ENCODE measurements at places on chromosomes 13 and 19. TPM values are rescaled to one million over a fixed set of nuclear protein-coding genes. Genes with fewer than 3 reads are reported as not detected.

RDH13 gene
- total RNA-seq: 15.1 TPM

PALM gene
- 236 TPM for total RNA-seq

UQCRFS1 gene
- total RNA-seq: 25.4 TPM

MCEMP1 gene
- total RNA-seq: not detected

NEK5 gene
- total RNA-seq: not detected

DNA sequence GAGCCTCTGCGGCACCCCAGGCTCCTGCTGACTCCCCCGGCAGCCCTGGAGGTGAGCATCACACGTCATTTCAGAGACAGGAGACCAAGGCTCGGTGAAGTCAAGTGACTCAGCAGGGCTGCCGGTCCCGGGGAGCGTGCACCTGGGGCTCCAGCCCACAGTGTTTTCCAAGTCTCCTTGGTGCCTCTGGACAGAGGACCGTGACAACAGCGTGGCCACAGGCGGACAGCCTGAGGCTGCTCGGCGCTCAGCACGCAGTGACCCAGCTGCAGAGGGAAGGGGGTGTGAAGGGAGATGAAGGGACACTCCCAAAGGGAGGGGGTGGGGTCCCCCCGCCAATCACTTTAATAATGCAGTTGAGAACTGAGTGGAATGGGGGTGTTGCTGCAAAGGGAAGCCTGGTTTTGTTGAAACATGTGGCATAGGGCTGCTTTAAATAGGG is 17.5 kb upstream of the ASPDH start:
- H3K27ac ChIP-seq: no peak overlapping the region
- no peaks in the 10 kb centered on the region for H3K4me1 ChIP-seq
- no peak for DNase-seq
- no peak overlapping the region for H3K4me3 ChIP-seq
- no peaks in the 10 kb centered on the region for H3K27me3 ChIP-seq

GRCh38 chr19:10760273-10760944 is 42.5 kb downstream of the DNM2 start:
- no peak for DNase-seq
- peaks cover 46% of the 10 kb centered on the region for H3K4me1 ChIP-seq
- H3K36me3 ChIP-seq: peaks cover 6% of the 10 kb centered on the region
- peak overlapping the region; percentile 45 for H3K27ac ChIP-seq
- H3K4me3 ChIP-seq: no peak overlapping the region

GRCh38 chr19:18023622-18024251 is 15.8 kb downstream of the ARRDC2 start:
- H3K27me3 ChIP-seq: no peaks in the 10 kb centered on the region
- H3K36me3 ChIP-seq: no peaks in the 10 kb centered on the region
- peak overlapping the region; percentile 65 for H3K27ac ChIP-seq

DNA sequence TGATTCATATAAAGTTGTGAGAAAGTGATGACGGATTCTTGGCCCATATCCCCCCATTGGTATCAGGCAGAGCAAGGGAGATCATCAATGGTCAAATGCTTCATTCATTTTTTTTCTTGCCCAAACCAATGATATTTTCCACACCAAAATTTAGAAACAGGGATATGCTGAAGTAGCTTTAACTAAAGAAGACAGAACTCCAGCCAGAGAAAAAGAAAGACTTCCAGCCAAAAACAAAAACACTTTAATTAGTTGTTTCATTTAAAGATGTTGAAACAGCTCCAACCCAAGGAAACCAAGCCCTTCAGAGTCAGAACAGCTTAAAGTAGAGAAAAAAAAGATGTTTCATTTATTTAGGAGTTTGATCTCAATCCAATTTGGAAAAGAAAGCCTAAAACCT is 358.9 kb upstream of the NBEA start:
- H3K4me1 ChIP-seq: peaks cover 3% of the 10 kb centered on the region
- H3K36me3 ChIP-seq: no peaks in the 10 kb centered on the region
- H3K4me3 ChIP-seq: no peak overlapping the region
- no peak overlapping the region for H3K27ac ChIP-seq
- no peak for DNase-seq

DNA sequence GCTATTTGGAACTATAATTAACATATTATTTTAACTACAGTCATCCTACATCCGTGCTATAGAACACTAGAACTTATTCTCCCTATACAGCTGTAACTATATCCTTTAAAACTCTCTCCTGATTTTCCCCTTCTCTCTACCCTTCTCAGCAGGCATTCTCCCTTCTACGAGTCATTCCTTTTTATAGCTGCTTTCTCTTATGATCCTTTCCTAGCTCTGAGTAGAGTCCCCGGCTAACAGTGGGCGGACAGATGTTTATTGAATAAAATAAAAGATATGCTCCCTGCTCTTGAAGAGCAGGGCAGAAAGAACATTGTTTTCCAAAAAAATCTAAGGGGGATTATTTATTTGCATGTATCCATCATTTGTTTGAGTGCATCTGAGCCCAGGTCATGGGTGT is 246.5 kb upstream of the TMTC4 start:
- H3K4me1 ChIP-seq: peaks cover 1% of the 10 kb centered on the region
- DNase-seq: no peak
- H3K27ac ChIP-seq: no peak overlapping the region
- no peaks in the 10 kb centered on the region for H3K36me3 ChIP-seq
- H3K27me3 ChIP-seq: no peaks in the 10 kb centered on the region

- no peak for DNase-seq
- no peaks in the 10 kb centered on the region for H3K27me3 ChIP-seq
- peak overlapping the region; percentile 26 for H3K4me3 ChIP-seq
- peaks cover 70% of the 10 kb centered on the region for H3K4me1 ChIP-seq
- H3K27ac ChIP-seq: peak overlapping the region; percentile 94
Observed at GRCh38 chr13:98174307-98174706, 2.8 kb downstream of the RNF113B start.

DNA sequence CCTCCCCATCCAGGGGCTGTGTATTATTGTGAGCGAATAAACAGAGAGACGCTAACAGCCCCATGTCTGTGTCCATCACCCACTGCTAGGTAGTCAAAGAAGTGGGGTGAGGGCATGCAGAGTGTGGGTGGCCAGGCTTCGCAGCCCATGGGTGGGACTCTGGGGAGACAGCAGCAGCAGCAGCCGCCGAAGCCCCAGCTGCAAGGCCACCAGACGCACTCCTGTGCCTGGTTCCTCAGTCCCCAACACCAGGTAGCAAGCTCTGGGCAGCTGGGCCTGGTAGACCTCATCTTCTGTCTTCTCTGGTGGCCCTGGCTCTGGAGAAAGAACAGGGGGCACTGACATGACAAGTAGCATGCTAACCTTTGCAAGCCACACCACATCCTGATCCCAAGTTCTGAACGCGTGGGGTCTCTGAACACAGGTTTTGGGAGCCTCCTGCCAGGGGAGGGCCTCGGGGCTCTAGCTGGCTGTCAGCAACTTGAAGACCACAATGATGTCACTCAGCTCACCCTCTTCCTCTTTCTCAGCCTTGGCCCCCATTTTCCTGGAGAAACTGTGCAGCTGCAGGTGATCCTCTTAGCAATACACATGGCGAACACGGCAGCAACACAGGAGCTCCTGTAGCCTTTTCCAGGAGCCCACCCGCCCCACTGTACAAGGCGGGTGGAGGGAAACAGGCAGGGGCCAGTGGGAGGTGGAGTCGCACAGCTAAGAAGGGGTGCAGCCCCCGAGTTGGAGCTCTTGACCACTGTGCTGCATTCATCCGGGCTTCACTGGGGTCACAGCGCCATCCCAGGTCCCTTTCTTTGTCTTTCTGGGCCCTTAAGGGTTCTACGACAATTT is 5.8 kb downstream of the FUZ start:
- no peak for DNase-seq
- peaks cover 15% of the 10 kb centered on the region for H3K36me3 ChIP-seq
- H3K27ac ChIP-seq: peak overlapping the region; percentile 18
- peaks cover 11% of the 10 kb centered on the region for H3K4me1 ChIP-seq

DNA sequence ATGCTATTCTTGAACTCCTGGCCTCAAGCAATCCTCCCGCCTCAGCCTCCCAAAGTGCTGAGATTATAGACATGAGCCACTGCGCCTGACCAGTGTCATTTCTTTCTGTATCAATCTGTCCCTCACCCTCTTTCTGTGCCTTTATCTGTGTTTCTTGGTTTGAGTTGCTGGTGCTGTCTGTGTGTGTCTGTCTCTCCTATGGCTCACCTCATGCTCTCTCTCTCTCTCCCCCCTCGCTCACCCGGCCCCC is 9.9 kb downstream of the IRF2BP1 start:
- H3K27ac ChIP-seq: peak overlapping the region; percentile 50
- H3K27me3 ChIP-seq: peaks cover 3% of the 10 kb centered on the region
- H3K4me1 ChIP-seq: peaks cover 20% of the 10 kb centered on the region
- H3K4me3 ChIP-seq: no peak overlapping the region
- no peak for DNase-seq

GRCh38 chr19:42528354-42529247 is at the start of gene CEACAM1:
CEACAM1 (minus strand) TSS chr19:42528481; CDS start chr19:42528374, 107 bp downstream.
- no peak for DNase-seq
- H3K4me1 ChIP-seq: peaks cover 3% of the 10 kb centered on the region
- H3K36me3 ChIP-seq: no peaks in the 10 kb centered on the region

DNA sequence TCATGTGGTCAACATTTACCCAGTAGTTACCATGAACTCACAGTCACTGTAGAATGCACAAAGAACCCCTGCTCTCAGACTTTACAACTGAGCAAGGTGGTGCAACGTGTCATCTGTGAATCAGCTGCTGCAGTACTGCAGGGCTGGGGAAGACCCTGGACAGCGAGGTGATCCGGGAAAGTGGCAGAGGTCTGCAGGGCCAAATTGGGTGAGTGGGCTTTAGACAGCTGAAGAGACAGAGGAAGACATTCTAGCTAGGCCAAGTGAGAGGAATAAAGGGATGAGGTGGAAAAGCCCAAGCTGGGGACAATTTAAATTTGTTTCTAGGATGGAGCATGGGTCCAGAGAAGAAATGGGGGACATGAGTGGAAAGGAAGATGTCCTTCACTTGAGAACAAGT is 270.5 kb downstream of the DCLK1 start:
- H3K27ac ChIP-seq: no peak overlapping the region
- no peaks in the 10 kb centered on the region for H3K27me3 ChIP-seq

DNA sequence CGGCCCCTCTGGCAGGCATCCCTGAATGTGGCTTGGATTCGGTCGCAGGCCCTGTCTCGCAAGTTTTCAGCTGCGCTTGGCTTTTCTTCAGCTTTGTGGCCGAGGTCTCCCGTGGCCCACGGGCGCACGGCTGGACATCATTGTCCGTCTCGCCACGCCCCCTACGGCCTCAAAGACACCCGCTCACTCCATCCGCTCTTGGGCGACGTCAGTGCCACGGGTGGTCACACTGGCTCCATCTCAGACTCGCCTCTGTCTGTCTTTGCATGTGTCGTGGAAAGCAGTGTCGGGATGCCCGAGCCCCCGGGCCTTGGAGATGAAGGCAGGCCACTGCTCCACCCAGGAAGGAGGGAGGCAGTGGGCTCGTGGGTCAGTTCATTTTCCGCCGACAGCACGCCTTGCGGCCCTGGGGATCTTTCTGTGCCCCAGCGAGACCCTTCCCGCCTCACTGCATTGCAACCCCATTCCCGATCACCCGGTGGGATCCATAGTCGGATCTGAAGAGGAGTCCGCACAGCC is 51.0 kb downstream of the ZNF146 start:
- no peaks in the 10 kb centered on the region for H3K36me3 ChIP-seq
- no peak overlapping the region for H3K27ac ChIP-seq

DNA sequence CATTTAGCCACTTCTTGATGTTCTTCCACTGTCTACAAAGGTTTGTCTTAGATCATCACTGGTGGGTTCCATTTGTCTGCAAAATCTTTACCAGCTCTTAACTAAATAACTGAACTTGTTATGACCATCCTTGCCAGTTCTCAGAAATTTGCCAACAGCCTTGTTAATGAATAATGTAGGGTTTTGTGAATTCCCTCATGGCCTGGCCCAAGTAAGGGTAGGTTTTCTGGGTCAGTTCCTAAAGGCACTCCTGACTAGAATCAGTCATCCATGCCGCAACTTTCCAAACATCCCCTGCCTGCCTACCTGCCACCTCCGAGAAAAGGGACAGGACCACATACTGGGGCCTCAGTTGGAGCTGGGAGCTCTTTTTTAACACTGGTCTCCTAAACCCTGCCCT is 4.0 kb downstream of the COL4A1 start:
- peaks cover 67% of the 10 kb centered on the region for H3K4me1 ChIP-seq
- peak overlapping the region; percentile 92 for H3K4me3 ChIP-seq
- peaks cover 49% of the 10 kb centered on the region for H3K36me3 ChIP-seq
- no peaks in the 10 kb centered on the region for H3K27me3 ChIP-seq

- H3K27ac ChIP-seq: no peak overlapping the region
- no peak for DNase-seq
- no peak overlapping the region for H3K4me3 ChIP-seq
- H3K4me1 ChIP-seq: peaks cover 24% of the 10 kb centered on the region
- H3K27me3 ChIP-seq: no peaks in the 10 kb centered on the region
Observed at GRCh38 chr13:99610702-99611289, 109.5 kb downstream of the TM9SF2 start.

GRCh38 chr19:40519352-40520322 is 52.8 kb downstream of the SPTBN4 start:
- H3K4me1 ChIP-seq: peaks cover 4% of the 10 kb centered on the region
- H3K4me3 ChIP-seq: no peak overlapping the region
- no peak overlapping the region for H3K27ac ChIP-seq
- H3K27me3 ChIP-seq: peaks cover 40% of the 10 kb centered on the region
